AG10803 (cell line): ENCODE measurements at places on chromosomes 13 and 19.

- DNase-seq = no peak
These were observed 43.2 kb downstream of the MLLT1 start for GRCh38 chr19:6236310-6237291.

DNA sequence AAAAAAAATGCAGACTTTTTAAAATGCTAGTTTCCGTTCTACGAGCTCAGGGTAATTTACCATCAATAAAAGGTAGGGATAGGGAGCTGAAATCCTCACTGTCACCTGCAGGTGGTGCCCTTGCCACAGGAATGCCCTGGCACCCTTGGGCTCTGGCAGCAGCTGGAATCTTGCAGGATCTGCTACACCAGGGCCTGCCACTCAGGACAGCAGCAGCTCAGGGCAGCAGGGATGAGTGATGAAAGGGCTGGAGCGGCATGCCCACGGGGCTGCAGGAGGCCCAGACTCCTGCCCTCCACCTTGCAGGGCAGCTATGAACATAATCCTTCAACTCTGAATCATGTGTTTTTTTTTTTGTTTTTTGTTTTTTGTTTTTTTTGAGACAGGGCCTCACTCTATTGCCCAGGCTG lies 54.0 kb downstream of the GNG7 start:
- DNase-seq = peak; percentile 79

DNA sequence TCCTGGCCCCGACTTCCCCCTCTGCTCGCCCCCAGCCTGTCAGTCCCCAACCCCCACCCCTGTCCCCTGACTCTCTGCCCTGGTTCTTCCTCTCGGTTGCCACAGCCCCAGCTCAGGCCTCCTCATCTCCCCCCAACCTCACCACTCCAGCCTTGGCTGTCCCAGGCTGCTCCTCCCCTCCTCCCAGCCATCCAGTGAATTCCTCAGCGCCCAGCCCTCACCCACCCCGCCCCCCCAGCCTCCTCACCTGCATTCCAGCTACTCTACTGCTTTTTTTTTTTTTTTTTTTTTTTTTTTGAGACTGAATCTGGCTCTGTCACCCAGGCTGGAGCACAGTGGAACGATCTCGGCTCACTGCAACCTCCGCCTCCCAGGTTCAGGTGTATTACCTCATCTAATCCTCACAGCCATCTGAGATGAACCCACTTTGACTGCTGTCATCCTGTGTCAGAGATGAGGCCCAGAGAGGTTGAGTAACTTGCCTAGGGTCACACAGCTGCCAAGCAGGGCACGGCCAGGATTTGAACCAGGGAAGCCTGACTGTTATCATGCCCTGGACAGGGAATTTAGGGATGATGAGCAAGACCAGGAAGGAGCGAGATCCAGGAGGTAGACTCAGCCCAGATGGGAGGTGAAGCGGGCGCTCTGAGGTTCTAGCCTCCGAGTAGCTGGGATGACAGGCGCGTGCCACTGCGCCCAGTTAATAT lies 2.6 kb downstream of the SULT2B1 start:
- DNase-seq = no peak

GRCh38 chr19:58499021-58499927 lies 12.5 kb downstream of the SLC27A5 start:
- peak; percentile 99 for DNase-seq

DNA sequence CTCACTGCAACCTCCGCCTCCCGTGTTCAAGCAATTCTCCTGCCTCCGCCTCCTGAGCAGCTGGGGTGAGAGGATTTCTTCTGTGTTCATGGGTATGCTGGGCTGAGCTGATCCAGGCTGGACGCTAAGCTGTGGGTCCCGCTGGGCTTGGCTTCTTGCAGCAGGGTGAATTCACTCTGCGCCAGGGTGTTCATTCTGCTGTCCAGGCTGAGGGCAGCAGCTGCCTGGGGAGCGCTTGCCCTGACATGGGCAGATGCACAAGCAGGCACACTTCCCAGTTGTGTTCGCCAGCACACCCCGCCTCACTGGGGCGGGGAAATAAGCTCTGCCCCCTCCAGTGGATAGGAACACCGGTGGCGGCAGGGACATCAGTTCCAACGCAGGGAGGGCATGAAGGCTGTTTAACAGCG lies 7.3 kb upstream of the INAFM1 start:
- peak; percentile 20 for DNase-seq

DNA sequence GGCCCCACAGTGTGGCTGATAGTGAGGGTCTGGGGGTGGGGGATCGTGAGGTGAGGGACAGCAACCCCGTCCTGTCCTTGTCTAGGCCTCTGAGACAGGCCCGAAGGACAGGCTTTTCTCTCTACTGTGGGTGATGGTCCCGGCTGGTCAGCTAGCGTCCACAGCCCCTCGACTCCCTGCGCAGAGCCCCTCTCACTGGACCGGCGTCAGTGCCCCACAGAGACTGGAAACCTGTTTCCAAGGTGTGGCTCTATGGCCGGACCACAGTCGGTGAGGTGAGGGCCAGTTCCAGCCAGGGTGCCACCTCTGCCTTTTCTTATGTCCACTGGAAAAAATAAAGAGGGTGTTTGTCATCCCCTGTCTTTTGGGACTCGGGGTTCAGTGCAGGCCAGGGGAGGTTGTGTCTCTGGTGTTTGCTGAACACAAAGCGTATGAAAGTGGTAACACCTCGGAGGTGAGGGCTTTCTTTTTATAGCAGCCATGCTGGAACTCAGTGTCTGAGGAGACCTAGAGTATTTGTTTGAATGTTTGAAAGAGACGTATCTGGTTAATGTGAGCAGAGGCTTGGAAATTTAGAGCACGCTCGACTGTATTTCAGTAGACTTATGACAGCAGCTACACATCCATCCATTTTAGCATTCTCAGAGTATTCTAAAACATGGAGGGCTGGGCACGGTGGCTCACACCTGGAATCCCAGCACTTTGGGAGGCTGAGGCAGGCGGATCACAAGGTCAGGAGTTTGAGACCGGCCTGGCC lies 22.8 kb downstream of the ATP11A start:
- no peak for DNase-seq

- DNase-seq = no peak
These were observed 354.4 kb upstream of the DACH1 start for GRCh38 chr13:72221276-72221962.

DNA sequence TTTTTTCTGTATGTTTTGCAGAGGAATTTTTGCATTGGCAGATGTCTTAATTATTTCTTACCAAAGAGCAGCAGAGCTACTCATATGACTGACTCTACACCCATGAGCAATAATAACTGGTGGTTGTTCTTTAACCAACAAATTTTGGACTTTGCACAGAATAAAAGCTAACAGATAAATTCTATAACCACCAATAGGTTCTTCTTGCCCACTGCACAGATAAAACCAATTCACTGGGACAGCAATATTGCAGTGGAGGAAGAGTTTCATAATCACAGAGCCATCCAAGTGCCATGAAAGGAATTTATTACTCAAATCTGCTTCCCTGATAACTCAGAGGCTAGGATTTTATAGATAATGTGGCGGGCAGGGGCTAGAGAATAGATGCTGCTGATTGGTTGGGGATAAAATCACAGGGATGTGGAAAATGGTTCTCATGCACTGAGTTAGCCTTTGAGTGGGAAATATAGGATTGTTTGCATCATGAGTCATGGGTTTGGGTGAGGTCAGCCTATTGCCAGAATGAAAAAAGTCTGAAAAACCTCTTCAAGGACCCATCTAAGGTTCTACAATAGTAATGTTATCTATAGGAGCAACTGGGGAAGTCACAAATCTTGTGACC lies 104.3 kb upstream of the PCDH17 start:
- no peak for DNase-seq

DNA sequence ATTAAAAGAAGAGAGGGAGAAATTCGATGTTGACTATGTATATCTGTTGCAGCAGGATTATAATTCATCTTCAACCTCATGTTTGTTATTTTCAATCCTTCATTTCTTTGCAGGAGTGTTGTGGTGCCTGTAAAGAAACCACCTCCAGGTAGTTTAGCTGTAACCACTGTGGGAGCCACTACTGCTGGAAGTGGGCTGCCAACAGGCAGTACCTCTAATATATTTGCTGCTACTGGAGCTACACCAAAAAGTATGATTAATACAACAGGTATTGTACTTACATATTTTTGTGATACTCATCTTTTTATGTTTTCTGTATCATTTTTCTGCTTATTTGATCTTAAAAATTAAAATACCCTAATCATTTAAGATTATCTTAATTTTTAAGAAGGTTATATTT lies 266.5 kb downstream of the NBEA start:
- no peak for DNase-seq

DNA sequence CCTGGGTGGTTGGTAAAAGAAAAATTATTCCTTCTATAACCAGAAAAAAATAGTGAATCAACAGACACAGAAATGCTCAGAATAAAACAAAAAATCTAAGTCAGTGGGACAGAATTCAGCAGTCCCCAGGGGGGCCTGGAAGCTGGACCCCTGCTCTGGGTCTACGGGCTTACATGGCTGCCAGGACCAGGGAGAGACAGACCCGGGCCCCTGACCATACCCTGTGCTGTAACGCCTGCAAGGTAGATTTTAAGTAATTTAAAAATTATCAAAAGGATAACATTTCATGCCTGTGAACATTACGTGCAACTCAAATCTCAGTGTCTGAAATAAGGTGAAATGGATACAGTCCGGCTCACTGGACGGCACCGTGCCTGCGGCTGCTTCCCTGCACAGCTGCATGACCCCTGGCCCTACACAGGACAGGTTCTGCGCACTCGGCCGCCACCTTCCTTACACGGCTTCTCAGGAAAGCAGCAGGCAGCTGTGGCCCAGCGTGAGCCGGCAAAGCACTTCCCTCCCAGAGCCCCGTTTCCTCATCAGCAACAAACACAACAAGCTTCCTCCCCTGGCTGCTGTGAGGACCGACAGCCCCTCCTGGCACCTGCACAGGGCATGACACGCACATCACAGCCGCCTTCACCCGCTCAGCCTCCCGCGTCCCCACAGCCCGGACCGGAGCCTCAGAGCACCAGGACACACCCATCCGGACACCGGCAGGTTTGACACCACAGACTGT lies 22.2 kb downstream of the RASA3 start:
- peak; percentile 48 for DNase-seq

- no peak for DNase-seq
These were observed 44.5 kb downstream of the RUBCNL start for GRCh38 chr13:46342538-46342937.

- no peak for DNase-seq
These were observed 50.8 kb downstream of the EFNB2 start for GRCh38 chr13:106484537-106485193.

DNA sequence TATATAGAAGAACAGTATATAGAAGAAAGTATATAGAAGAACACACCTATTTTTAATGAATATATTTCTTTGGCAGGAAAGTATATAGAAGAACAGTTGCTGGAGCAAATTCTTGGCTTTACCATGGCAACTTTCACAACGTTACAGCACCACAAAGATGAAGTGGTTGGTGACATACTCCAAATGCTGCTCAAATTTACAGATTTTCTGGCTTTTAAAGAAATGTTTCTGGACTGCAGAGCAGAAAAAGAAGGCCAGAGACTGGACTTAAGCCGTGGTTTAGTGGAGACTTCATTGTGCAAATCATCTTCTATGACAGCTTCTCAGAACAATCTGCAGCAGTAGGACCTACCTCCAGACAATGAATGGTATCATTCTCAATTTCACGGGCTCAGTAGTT lies 24.3 kb upstream of the RFXAP start:
- no peak for DNase-seq

DNA sequence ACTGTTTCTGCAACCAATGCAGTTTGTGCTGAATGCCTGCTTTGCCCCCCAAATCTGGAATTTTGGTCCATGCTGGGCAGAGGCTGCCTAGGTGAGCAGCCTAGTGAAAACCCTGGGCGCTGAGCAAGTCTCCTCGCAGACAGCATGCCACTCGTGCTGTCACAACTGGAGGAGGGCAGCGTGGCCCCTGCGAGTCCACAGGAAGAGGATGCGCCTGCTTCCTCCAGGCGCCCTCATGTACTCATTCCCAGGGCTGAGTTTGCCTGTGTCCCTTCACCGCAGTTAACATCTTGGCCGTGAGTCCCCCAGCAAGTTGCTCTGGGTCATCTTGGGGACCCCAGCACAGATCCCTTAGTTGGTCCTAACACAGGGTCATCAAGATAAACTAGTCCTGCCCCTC lies 26.2 kb upstream of the TMEM160 start:
- DNase-seq = no peak

- no peak for DNase-seq
These were observed 52.7 kb upstream of the MCF2L start for GRCh38 chr13:112916296-112916695.

- DNase-seq = no peak
These were observed 62.9 kb upstream of the SPATA13 start for GRCh38 chr13:24097667-24098066.

GRCh38 chr13:49082653-49083536 lies 107.2 kb downstream of the FNDC3A start:
- DNase-seq = peak; percentile 85

DNA sequence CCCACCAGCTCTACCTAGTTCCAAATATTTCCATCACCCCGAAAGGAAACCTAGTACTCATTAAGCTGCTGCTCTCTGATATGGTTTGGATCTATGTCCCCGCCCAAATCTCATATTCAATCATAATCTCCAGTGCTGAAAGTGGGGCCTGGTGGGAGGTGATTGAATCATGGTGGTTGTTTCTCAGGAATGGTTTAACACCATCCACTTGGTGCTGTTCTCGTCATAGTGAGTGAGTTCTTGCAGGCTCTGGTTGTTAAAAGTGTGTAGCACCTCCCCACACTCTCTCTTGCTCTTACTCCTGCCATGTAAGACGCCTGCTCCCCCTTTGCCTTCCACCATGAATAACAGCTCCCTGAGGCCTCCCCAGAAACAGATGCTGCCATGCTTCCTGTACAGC lies 43.4 kb upstream of the MED4 start:
- no peak for DNase-seq

DNA sequence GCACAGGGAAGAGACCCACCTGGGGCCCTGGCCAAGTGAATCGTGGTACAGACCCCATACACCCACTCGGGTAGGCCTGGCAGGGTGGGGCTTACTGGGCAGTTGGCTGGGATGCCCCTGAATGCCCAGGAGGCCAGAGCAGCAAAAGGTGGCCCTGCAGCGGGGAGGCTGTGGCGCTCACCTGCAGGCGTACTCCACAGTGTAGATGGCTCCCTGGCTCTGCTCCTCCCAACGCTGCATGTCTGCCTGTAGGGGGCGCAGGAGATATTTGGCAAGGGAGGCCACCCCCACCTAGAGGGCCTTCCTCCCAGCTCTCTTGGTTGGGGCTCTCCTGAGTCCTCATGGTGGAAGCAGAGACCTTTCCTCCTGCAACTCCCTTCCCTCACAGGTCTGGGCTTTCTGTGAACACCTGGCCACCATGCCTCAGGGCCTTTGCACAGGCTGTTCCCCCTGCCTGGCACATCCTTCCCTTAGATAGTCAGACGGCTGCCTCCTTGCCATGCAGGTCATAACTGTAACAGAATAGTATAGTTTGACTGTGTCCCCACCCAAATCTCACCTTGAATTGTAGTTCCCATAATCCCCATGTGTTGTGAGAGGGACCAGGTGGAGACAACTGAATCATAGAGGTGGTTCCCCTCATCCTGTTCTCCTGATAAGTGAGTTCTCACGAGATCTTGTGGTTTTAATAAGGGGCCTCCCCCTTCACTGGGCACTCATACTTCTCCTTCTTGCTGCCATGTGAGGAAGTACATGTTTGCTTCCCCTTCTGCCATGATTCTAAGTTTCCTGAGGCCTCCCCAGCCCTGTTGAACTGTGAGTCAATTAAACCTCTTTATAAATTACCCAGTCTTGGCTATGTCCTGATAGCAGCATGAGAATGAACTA lies 5.9 kb downstream of the BORCS8 start:
- DNase-seq = peak; percentile 16

GRCh38 chr13:50386541-50387050 lies 371.4 kb downstream of the KCNRG start:
- DNase-seq = peak; percentile 78
